Adrenal gland (tissue), 19 donors: ENCODE measurements at places on chromosomes 3 and 15. TPM values are rescaled to one million over a fixed set of nuclear protein-coding genes. Genes with fewer than 3 reads are reported as not detected.

Gene TRPM1
- polyA plus RNA-seq, result not detected

Gene DUOX1
- polyA plus RNA-seq, result 23.7 TPM

Gene CD276
- polyA plus RNA-seq, result 100.0 TPM

Gene SERINC4
- polyA plus RNA-seq, result 0.30 TPM

Gene SEMA3B
- polyA plus RNA-seq, result 159 TPM

Gene SAXO2
- polyA plus RNA-seq, result 5.8 TPM

Gene HOMER2
- polyA plus RNA-seq, result 6.5 TPM

Gene ECE2
- 8.2 TPM for polyA plus RNA-seq

Gene TLR9
- polyA plus RNA-seq, result 0.34 TPM
